Epithelial cell of umbilical artery (primary cell): ENCODE measurements at places on chromosomes 3 and 15. TPM values are rescaled to one million over a fixed set of nuclear protein-coding genes. Genes with fewer than 3 reads are reported as not detected.

NBEAL2 gene
- total RNA-seq: 30.2 and 33.1 TPM in 2 replicates

MIX23 gene
- total RNA-seq: 45.1 and 72.3 TPM in 2 replicates

ANKRD63 gene
- total RNA-seq: not detected in 2 replicates

WDR93 gene
- total RNA-seq: not detected in 2 replicates

CPA3 gene
- total RNA-seq: 13.0 and 25.8 TPM in 2 replicates

CCR5 gene
- not detected in 2 replicates for total RNA-seq

PLSCR5 gene
- not detected in 2 replicates for total RNA-seq

MFGE8 gene
- 41.0 and 41.9 TPM in 2 replicates for total RNA-seq

DNAJC19 gene
- total RNA-seq: 42.2 and 42.4 TPM in 2 replicates

GOLGA6L4 gene
- total RNA-seq: 0.97 and 1.7 TPM in 2 replicates

GXYLT2 gene
- 0.65 and 3.0 TPM in 2 replicates for total RNA-seq

IMPG2 gene
- 0.32 and 0.61 TPM in 2 replicates for total RNA-seq

ATP8B4 gene
- under 0.01 TPM in 1 of 2 replicates, not detected in the other for total RNA-seq

WDR76 gene
- total RNA-seq: 15.6 and 23.7 TPM in 2 replicates

GOLGA6A gene
- not detected in 2 replicates for total RNA-seq

LSAMP gene
- under 0.01 and 0.15 TPM in 2 replicates for total RNA-seq

UTS2B gene
- total RNA-seq: under 0.01 and 0.46 TPM in 2 replicates

DLEC1 gene
- total RNA-seq: not detected in 2 replicates

ISY1 gene
- total RNA-seq: 53.9 and 63.1 TPM in 2 replicates

CLEC3B gene
- total RNA-seq: 0.32 and 0.61 TPM in 2 replicates

ERC2 gene
- total RNA-seq: 1.9 and 3.0 TPM in 2 replicates

TGM5 gene
- total RNA-seq: not detected in 2 replicates

DCLK3 gene
- total RNA-seq: not detected in 2 replicates

LRTM1 gene
- total RNA-seq: not detected in 2 replicates

GRM2 gene
- total RNA-seq: not detected in 2 replicates

TRH gene
- not detected in 2 replicates for total RNA-seq

IRAK2 gene
- total RNA-seq: 30.5 and 34.1 TPM in 2 replicates

MFSD1 gene
- total RNA-seq: 57.8 and 121 TPM in 2 replicates

CCDC39 gene
- not detected in 2 replicates for total RNA-seq

TTC23 gene
- total RNA-seq: 25.3 and 32.1 TPM in 2 replicates

CASR gene
- total RNA-seq: not detected in 2 replicates

PARP15 gene
- total RNA-seq: 0.32 TPM in 1 of 2 replicates, not detected in the other

MCF2L2 gene
- 1.2 and 1.3 TPM in 2 replicates for total RNA-seq

IGDCC3 gene
- not detected in 2 replicates for total RNA-seq

CFAP100 gene
- total RNA-seq: not detected in 2 replicates

THRB gene
- total RNA-seq: under 0.01 TPM in 1 of 2 replicates, not detected in the other

EHD4 gene
- 127 and 135 TPM in 2 replicates for total RNA-seq

LCMT2 gene
- total RNA-seq: 4.2 and 6.5 TPM in 2 replicates

FRMD5 gene
- total RNA-seq: 23.1 and 29.0 TPM in 2 replicates

AP4E1 gene
- 9.4 and 11.1 TPM in 2 replicates for total RNA-seq

SAMD7 gene
- not detected in 2 replicates for total RNA-seq

CX3CR1 gene
- total RNA-seq: not detected in 2 replicates

TRPC1 gene
- total RNA-seq: 14.7 and 14.9 TPM in 2 replicates

PRTG gene
- 2.9 and 4.7 TPM in 2 replicates for total RNA-seq

NMNAT3 gene
- 0.30 and 0.32 TPM in 2 replicates for total RNA-seq

C3orf85 gene
- total RNA-seq: not detected in 2 replicates

MKRN2OS gene
- total RNA-seq: not detected in 2 replicates

BFSP2 gene
- total RNA-seq: not detected in 2 replicates

ELL3 gene
- 1.1 and 4.5 TPM in 2 replicates for total RNA-seq

CPLX3 gene
- not detected in 2 replicates for total RNA-seq

LRIG1 gene
- total RNA-seq: 48.1 and 79.0 TPM in 2 replicates

PIGZ gene
- total RNA-seq: 2.3 and 2.6 TPM in 2 replicates

SLC24A1 gene
- total RNA-seq: 1.7 and 3.2 TPM in 2 replicates

NANOGP8 gene
- not detected in 2 replicates for total RNA-seq

AHSG gene
- not detected in 2 replicates for total RNA-seq

ZNF80 gene
- not detected in 2 replicates for total RNA-seq
